ENCODE measurements at places on chromosomes 7 and 10.

GRCh38 chr10:6497620-6498019, 82.5 kb downstream of the PRKCQ start:
- DNase-seq = no peak

- no peak for DNase-seq
Measured at GRCh38 chr10:49601857-49602256, 8.3 kb upstream of the SLC18A3 start.

- DNase-seq = no peak
Measured at GRCh38 chr7:153584132-153584531, 468.1 kb upstream of the DPP6 start.

DNA sequence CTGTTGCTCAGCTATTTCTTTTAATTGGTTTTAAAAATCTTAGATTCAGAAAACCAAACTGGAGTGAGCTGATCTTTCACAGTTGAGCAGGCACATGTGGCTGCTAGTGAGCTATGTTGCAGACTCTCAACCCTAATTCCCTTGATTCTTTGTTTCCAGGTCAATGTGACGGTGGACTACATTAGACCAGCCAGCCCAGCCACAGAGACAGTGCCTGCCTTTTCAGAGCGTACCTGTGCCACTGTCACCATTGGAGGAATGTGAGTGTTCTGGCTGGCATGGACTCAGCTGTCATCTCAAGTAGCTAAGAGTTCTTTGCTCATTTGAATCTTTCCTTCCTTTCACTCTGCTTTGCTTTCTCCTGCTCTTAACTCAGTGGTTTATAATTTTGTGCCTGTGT, 187.1 kb downstream of the LRRC4 start:
- no peak for DNase-seq

GRCh38 chr7:26958834-26959233, 94.4 kb upstream of the SKAP2 start:
- no peak for DNase-seq

GRCh38 chr7:25807086-25807611, 344.8 kb upstream of the NFE2L3 start:
- DNase-seq = no peak

- no peak for DNase-seq
Measured at GRCh38 chr10:110036640-110037039, 28.9 kb downstream of the ADD3 start.

DNA sequence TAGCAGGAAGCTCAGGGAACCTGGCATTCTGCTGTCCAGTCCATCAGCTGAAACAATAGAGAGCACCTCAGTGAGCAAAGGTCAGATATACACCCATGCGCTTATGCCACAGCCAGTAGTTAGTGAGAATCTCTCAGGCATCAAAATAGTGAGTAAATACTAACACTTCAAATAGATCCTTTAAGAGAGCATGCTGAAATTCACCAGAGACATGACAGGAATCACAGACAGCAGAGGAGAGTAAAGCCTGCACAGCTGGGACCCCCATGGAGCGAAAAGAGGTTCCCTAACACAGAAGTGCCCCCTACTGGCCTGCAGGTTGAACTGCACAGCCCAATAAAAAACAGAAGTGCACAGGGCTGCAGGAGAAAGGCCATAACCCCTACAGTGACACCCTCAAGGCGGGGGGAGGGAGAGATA, 57.6 kb upstream of the ANTXRL start:
- DNase-seq = no peak

DNA sequence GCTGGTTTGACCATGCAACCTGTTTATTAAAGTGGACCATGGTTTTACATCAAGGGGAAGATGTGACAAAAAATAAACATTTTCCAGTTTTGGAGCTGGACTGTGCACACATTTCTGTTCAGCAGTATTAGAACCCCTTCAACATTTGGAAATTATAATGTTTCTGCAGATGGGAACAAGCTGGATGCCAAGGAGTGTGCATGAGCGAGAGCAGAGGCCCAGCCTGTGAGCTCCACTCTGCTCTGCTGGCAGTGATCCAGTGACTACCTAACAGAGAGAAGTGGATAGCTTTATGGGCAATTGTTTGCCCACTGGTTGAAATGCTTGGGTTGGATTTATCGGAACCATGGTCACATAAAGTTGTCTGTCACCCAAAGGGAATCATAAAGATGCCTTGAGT, 456.7 kb downstream of the NRG3 start:
- DNase-seq = no peak

DNA sequence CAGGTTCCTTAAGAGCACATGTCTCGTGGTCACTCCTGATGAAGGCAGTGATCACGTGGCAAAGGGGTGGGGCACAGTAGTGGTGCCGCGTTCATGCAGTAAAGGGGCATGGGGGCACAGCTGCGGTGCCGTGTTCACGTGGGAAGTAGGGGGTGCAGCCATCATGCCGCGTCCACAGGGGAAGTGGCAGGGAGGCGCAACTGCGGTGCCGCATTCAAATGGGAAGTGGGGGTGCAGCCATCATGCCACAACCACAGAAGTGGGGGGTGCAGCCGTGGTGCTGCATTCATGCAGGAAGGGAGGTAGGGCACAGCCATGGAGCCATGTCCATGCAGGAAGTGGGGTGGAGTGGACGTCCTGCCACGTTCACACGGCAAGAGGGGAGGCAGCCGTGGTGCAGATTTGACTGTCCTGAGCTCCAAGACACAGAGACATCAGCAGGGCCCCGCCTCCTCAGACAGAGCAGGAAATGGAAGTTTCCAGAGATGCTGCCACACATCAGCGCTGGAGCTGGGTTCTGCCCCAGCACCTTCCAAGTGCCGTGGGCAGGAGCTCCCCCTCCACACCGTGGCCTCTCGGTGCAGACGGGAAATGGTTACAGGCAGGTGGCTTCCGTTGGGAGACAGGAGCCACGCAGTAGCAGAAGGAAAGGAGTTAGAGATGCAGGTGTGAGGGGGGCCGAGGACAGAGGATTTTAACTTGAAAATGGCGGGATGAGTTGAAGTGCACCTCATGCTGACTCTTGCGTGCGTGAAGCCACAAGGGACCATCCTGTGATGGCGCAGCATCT, 95.0 kb upstream of the DDC start:
- no peak for DNase-seq

- DNase-seq = peak; percentile 59
Measured at GRCh38 chr7:92836489-92836999, at the start of gene CDK6. Gene CDK6 (minus strand): TSS chr7:92836573. CDS start chr7:92833323, 3,250 bp downstream.

DNA sequence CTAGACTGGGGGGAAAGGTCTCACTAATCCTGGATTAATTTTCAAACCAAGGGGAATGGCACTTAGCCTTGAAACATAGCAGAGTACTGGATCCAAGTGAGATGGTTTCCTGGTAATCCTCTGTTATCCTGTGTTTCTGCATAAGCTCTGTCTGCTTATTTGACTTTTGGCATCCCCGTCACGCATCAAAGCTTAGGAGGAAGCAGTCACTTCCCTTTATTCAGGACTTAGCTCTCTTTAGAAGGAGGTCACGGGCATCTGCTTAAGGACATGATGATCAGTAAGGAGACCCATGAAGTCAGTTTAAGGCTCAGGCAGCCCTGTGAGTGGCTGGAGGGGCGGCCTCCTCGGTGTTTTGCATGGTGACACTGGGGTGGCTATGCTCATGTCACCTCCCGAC, 30.0 kb downstream of the TSPAN15 start:
- no peak for DNase-seq

DNA sequence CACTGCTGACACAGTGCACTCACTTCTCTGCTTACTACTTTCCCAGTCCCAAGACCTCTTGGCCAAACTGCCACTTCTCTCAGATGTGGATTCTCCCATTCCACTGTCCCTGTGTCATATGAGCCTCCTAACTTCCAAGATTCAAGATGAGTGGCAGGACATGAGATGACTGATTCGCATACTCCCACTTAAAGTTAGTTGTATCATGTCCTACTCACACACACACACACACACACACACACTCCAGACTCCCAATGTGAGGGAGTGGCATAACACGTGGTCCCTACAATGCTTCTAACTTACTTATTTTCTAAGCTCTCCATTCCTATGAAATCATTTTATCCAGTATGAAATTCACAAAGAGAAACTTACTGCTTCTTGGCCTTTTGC, 67.0 kb upstream of the CAV2 start:
- DNase-seq = no peak

GRCh38 chr10:18647945-18648344, 3.4 kb downstream of the NSUN6 start:
- no peak for DNase-seq

DNA sequence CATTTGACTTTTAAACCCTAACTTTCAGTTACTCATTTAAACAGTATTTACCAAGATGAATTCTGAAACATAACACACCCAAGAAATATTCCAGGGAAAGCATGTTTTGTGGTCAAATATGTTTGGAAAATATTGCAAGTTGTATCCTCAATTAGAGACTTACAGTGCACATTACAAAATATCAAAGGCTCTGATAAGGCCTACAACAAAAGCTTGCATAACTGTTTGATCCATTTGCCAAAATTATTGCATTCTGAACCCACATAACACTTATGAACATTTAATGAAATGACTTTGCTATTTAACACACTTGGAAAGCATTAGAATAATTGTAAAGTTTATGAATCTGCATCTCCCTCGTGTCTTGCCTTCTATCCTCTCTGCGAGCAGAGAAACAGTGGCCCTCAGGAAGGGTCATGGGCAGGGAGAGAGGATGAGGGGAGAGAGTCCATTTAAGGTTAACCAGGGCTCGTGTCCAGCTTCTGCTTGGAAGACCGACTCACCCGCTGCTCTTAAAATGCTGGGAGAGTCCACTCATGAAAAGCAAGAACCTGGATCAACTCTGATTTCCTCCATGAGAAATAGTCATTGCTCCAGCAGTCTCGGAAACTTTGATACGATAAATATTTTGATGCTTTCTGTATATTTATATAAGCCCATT, 408.2 kb upstream of the ZMIZ1 start:
- DNase-seq = no peak

- DNase-seq = no peak
Measured at GRCh38 chr10:72564596-72564995, 61.3 kb downstream of the MICU1 start.

DNA sequence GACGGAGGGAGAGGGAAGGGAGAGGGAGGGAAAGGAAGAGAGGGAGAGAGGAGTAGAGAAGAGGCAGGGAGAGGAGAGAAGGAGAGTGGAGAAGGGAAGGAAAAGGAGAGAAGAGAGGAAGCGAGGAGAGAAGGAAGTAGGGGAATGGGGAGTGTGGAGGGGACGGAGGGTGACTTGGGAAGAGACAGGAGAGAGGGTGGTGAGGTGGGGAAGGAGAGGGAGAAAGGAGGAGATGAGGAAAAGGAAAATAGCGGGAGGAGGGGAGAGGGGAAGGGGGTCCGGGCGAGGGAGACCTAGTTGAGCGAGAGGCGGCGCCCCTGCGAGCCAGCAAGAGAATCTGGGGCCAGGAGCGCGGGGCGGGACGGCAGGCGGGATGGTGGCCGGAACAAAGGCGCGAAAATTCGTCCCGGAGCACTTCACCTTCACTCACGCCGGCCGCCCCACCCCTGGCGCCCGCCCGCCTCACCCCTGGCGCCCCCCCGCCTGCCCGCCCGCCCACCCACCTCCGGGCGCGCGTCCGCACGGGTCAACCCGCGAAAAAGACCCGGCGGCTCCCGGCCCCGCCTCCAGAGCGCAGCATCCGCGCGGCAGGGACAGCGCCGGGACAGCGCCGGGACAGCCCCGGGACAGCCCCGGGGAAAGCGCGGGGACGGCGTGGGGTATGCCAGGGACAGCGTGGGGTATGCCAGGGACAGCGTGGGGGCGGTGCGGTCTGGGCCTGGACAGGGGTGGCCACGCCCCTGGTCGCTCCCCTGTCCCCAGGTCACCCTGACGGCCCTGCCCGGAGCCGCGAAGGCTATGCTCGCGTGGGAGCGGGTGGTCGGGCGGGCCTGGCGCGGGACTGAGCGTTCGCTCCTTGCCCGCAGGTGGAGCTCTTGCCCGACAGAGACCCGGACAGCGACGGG, 4.2 kb downstream of the VSTM2A start:
- no peak for DNase-seq

GRCh38 chr7:152970481-152970880, 210.9 kb downstream of the ACTR3B start:
- no peak for DNase-seq

- DNase-seq = no peak
Measured at GRCh38 chr10:65024886-65025285, 1503.7 kb downstream of the REEP3 start.

DNA sequence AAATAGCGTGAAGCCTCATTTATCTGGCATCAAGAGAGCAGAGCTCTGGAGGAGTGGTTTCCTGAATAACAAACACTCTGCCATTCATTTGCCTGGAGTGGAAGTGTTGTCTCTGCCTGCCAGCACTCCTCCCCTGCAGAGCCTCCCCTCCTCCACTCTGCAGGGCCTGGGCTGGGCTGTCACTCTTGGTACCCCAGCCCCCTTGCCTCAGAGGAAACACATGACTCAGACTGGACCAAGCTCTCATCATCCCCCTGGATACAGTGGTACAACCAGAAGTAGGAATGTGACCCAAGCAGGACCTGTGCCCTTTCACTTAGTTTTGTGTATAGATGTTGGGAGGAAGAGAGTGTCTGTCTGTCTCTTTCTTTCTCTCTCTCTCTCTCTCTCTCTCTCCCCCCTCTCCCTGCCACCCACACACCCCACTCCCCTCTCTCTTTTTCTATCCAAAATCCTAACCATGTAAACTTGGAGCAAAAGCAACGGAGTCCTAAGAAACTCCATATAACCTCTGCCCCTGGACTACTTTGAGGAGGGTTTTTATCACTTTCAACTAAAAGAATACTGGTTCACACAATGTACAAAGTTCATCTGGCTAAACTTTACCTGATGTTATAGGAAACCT, 43.9 kb downstream of the DOCK4 start:
- no peak for DNase-seq
